Cortex of kidney (tissue), 1 donor: ENCODE measurements at places on chromosomes 6 and 20.

GRCh38 chr6:126529637-126530362 lies 189.9 kb downstream of the CENPW start:
- no peak for DNase-seq

DNA sequence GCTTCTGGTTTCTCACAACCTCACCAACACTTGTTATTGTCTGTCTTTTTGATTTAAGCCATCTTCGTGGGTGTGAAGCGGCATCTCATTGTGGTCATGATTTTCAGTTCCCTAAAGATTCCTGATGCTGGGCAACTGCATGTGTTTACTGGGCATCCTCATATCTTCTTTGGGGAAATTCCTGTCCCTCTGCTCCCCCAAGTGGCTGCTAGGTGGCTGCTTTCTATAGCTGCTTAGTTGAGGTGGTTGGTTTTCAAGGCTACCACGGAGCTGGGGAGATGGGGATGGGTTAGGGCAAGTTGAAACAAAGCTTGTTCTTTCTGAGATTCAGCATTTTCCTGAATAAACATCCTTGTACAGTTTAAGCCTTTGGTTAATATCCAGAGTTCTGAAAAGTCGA lies 403.9 kb upstream of the SULF2 start:
- DNase-seq = no peak

GRCh38 chr20:49886571-49887213 lies 28.6 kb downstream of the SPATA2 start:
- no peak for DNase-seq

- DNase-seq = no peak
Measured at GRCh38 chr6:33988121-33989015, 157.5 kb downstream of the GRM4 start.

DNA sequence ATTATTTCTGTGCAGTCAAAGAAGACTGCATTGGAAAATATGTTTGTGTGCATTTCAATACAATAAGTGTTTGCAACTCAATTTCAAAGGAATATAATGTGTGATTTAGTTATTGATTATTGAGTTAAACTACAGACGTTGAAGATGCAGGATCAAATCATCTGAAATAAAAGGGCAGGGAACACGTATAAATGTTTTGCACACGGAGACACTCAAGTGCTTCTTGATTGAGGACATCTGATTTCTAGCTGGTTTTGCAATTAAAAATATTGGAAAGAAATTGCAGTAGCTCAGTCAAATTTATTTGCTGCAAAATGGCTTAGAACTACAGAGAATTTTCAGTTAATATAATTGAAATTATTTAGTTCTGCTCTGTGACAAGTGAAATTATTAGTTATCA lies 412.7 kb downstream of the UTRN start:
- no peak for DNase-seq

DNA sequence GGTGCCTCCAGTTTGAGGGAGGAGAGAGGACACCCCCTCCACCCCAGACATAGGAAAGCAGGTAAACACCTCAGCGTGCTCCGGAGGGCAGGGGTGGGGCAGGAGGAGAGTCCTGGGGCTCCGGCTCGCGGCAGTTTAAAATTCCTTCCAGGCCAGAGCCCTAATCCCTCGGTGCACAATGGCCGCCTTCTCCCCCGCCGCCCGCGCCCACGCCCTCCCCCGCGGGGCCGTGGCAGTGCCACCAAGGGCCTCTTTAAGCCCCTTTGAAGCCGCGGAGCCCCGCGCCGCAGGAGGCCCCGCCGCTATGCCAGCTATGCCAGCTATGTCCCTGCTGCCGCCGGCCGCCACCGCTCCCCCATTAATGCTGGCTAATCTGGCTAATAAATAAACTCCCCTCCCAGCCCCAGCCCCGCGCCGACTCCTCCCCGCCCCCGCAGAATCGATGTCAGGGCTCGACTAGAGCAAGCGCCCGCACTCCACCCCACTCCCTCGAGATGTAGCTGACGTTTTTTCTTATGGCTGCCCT lies 125.1 kb downstream of the MRPL14 start:
- DNase-seq = no peak

GRCh38 chr20:16528078-16528477 lies 45.2 kb downstream of the KIF16B start:
- no peak for DNase-seq

DNA sequence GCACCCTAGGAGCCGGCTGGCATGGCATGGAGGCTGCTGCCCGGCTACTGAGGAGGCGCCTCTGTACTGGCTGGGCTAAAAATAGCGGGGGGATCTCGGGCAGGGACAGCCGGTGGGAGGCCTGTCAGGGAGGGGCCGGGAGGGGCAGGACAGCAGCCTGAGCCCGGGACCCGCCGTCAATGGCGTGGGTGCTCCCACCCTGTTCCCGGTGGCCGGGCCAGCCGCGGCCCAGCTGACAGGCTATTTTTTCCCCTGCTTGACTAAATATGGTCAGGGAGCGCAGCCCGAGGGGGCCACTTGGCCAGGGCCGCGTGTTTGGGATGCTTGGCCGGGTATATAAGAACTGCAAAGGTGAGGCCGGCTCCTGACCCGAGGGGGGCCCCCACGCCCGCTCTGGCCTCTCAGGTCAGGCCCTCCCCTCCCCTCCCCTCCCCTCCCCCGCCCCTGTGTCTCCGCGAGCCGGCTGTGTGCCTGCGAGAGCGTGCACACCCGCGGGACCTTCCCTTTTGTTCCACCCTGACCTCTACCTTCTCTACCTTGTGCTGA lies 74.4 kb upstream of the GATA5 start:
- DNase-seq = no peak

GRCh38 chr6:113595911-113596376 lies 261.2 kb upstream of the MARCKS start:
- DNase-seq = no peak

DNA sequence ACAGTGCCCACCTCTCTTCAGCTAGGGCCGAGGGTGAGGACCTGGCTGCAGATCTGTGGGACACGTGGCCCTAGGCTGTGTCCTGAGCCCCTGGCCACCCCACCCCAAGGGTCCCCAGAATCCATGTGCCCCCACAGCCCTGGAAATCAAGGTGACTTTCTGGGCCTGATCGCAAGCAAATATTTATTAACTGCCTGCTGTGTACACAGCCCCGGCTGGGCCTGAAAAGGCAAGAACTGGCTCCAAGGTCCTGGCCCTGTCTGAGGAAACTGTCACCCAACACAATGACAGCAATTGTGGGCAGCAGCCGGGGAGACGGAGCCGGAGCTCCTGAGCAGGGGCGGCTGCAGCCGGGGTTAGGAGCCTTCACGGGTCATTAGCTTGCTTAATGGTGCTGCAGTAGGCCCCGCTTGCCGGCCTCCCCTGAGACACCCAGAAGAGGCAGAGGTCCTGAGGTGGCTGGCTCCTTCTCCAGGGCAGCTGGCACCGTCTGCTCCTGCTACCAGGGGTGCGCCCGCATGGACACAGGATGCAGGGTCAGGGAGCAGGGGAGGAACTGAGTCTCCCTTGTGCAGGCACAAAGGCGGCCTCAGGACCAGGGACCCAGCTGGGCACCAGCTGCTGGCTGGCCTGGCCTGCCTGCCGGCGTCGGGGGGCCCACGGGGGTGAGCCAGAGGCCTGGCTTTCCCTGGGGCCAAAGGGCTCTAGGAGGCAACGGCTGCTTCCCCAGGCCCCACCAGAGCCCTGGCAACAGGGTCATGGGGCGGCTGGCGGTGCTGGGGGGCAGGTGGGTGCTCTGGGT lies 24.1 kb downstream of the NPEPL1 start:
- DNase-seq = no peak

DNA sequence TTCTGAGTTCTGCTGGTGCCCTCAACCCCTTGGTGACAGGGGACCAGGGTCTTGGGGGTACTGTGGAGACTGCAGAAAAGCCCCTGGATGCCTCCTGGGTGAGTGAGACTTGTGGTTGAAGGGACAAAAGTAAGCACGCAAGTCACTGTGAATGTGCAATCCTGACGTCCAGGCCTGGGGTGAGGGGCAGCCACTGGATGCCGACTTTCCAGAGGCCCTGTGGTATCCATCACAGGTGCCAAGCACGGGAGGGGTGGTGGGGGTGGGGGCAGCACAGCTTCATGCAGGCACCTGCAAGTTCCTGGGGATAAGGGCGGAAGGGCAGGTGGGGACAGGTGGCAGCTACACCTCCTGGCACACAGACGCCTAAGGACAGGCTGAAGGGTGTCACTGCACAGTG lies 20.1 kb upstream of the UBE2V1 start:
- no peak for DNase-seq

DNA sequence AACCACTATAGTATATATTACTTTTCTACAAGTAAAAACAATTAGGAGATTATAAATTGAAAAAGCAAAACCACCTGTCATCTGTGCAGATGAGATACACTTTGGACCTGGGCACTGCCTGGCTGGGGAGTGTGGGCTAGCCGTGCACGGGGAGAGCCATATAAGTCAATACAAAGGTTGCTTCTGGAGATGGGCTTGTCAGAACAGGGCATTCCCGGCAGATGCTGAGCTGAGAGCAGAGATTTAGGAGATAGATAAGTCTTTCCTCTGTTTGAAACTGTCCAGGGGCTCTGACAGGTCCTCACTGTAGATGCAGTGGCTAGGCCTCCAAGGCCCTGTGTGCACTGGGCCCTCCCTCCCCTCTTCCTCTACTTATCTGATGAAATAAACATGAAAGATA lies 34.5 kb downstream of the CD164 start:
- no peak for DNase-seq

DNA sequence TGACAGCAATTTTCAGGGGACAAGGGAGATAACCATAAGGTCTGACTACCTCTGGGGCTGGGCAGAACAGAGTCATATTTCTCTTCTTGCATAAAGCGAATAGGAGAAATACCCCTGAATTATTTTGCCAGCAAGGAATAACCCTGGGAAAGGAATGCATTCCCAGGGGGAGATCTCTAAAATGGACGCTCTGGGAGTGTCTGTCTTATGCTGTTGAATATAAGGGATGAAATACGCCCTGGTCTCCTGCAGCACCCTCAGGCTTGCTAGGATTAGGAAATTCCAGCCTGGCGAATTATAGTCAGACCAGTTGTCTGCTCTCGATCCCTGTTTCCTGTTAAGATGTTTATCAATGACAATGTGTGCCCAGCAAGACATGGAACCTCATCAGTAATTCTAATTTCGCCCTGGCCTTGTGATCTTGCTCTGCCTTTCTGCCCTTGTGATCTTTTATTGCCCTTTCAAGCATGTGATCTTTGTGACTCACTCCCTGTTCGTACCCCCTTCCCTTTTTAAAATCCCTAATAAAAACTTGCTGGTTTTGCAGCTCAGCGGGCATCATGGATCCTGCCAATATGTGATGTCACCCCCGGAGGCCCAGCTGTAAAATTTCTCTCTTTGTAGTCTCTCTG lies 221.6 kb upstream of the HS3ST5 start:
- no peak for DNase-seq

GRCh38 chr20:39936401-39936800 lies 752.6 kb downstream of the MAFB start:
- no peak for DNase-seq

DNA sequence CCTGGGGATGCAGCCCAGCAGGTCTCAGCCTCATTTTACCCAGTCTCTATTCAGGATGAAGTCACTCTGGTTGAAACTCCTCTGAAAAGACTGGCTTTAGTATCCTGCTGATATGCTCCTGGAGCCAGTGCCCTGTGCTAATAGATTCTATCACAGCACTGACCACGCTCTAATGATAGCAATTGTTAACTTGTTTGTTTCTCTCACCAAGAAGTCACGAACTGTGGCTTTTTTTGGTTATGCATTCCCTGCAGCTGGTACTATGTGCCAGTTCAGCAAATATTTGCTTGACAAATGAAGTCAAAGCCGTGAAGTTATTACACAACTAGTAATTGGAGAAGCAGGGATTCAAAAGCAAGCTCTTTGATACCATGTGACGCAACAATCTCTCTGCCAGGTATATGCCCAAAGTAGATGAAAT lies 754.6 kb downstream of the KIF16B start:
- DNase-seq = no peak

- DNase-seq = no peak
Measured at GRCh38 chr6:18323935-18324705, 59.8 kb upstream of the DEK start.

- DNase-seq = no peak
Measured at GRCh38 chr6:127968394-127968793, 67.5 kb upstream of the THEMIS start.

DNA sequence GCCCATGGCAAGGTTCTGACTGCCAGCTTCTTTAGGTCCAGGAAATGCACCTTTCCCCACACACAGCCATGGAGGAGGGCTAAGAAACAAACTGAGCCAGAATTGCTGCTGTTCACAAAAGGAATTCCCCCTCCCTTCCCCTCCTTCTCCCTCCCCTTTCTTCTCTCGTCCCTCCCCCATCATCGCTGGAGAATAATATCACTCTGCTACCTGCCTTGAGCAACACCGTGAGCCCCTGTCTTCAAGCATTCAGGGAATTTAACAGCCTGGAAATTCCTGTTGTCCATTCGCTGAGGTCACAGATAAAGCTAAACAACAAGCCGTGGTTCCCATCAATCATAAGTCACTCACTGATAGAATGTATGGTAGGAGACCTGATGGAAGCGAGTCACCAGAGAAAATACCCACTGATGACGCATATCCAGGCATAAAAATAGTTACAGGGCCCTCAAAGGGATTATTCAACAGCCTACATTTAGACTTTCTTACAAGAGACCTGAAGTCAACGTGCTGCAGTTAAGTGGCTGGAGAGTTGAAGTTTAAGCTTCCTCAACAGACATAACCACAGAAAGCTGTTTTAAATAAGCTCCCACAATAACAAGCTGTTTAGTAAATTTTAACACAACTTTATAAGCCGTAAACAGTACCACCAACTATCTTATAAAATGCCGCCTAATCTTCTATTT lies 59.7 kb downstream of the HIVEP2 start:
- DNase-seq = no peak

DNA sequence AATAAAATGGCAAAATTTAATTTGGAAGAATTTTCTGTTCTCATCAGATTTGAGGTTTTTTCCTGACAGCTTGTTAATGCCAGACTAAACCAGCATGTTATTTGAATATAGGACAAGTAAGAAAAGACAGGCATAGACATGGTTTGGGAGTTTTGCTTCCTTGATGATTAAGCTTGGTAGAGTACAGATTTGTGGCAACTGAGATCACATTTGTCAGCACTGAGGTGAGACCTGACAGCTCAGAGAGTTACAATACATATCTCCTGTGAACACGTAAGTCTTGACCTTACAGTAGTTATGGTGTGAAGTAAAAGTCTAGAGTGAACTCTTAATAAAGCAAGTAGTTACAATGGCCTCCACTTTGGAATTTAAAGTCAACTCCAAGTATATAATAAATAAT lies 34.5 kb downstream of the CENPW start:
- no peak for DNase-seq

- no peak for DNase-seq
Measured at GRCh38 chr20:33730946-33731692, 677 bp upstream of the ZNF341 start.

DNA sequence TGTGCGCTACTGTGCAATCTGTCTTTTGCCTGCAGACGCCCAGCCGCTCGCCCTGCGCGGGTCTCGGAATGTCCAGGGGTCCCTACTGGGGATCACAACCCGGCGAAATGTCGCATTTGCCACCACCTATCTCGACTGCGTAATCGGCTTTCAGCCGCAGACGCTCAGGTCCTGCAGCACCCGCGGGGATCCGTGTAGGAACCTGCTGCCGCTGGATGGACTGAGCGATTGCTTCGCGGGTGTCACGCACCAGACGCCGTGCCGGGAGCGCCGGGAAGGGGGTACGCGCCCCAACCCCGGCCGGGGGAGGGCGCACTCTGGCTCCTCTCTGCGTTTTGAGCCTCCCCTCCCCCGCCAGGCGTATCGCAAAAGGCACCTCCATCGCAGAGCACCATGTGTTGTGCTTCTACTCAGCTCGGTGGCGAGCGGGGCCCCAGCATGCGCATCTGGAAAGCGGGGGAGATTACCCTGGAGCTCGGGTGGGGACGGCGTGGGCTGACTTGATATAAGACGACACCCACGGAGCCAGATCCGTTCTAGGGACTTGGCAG lies 747 bp upstream of the PTPRA start:
- DNase-seq = no peak

GRCh38 chr6:24401458-24401857 lies 1.3 kb upstream of the MRS2 start:
- DNase-seq = no peak
